Activated CD8-positive, alpha-beta T cell treated with anti-CD3 and anti-CD28 coated beads for 36 hours (primary cell): ENCODE measurements at places on chromosomes 1 and 21.

GRCh38 chr1:39384305-39384704, 107.1 kb upstream of the BMP8A start:
- DNase-seq: no peak

- no peak for DNase-seq
Measured at GRCh38 chr1:11045428-11046269, 1.4 kb downstream of the MASP2 start.

GRCh38 chr1:2466958-2467554, 9.0 kb upstream of the PLCH2 start:
- DNase-seq: peak; percentile 17

DNA sequence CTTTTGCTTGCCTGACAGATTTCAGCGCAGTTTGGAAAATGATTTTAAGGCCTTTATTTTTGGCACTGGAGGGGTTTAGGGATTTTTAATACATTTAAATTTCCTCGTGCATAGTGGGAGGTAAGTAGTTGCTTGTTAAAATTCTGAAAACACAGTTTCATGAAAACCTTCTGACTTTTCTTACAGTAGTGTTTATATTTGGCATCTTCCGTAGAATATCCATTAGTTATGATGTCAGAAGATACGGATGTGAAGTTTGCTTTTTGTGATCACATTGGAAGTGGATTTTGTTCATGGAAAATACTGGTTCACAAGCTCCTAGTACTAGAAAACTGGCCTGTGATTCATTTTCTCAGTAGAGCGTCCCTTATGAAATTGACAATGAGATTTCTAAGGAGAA, 1.3 kb downstream of the RABGAP1L start:
- DNase-seq: no peak

DNA sequence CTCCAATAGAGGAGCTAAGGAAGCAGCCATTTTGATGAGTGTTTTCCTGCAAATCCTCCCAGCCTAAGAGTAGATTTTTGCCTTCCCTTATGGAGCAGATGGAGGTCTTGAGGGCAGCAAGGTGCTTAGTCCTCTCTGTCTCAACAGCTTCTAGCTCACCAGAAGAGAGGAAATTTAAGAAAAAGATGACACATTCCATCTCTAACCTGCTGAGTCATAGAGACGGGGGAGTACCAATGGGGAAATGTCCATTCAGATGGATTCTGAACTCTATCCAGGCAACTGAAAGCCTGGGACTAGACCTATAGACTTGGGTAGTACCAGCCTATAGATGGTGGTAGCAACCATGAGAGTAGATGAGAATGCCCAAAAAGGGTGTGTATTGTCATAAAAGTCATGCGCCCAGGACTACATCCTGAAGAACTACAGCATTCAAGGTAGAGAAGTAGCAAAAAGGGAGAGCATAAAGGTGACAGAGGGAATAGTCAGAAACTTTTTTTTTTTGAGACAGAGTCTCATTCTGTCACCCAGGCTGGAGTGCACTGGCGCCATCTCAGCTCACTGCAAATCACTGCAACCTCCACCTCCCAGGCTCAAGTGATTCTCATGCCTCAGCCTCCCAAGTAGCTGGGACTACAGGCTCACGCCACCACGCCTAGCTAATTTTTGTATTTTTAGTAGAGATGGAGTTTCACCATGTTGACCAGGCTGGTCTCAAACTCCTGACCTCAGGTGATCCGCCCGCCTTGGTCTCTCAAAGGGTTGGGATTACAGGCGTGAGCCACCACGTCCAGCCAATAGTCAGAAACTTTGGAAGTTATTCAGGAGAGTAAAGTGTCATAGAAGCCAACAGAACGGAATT, 10.7 kb upstream of the ELOA start:
- no peak for DNase-seq

DNA sequence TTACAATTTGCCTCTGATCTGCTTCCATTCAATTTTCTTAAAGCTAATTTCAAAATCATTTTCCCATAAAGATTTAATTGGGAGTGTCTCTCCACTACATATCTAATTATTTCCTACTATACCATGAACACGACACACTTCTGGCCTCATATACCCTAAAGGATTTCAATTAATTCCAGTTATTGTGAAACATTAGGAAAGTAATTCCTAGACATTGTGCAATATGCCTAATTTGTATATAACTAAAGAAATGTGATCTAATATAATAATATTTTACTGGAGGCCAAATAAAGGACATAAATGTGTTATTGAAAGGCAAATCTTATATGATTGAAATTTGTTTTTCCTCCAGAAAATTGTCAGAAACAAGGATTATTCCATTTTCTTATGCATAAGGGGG, 727.2 kb upstream of the ADGRL2 start:
- DNase-seq: no peak

- peak; percentile 74 for DNase-seq
Measured at GRCh38 chr1:167533851-167534300, 15.5 kb upstream of the CD247 start.

GRCh38 chr1:171916315-171916771, 75.0 kb downstream of the DNM3 start:
- DNase-seq: no peak

DNA sequence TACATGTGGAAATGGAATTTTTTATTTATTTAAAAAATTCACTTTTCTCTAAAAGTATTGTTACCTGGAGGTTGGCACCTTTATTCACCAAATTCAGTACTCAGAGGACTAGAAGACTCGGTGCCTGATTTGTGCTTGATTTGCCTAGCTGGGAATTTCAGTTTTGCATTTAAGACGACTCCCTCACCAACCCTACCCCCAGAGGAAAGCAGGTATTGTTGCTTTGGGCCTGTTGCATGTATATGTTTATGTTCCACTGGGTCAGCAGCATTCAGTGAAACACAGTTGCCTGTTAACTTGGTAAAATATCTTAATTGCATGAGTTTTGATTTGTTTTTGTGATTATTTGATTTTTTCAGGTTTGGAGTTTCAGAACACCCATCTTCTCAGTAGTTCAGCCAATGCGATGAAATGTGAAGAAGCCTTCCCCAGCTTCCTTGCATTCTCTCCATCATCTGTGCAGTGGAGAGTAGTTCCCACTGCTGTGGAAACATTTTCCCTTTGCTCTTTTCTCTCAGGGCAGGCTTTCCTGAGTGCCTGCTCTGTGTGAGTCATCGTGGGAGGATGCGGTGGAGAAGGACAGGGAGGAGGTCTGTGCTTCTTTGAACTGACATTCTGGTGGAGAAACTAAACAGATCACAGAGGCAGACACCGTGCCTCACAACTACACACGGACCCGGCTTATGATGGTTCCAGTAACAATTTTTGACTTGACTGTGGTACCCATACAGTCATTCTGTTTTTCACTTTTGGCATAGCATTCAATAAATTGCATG, 6.4 kb downstream of the ADARB1 start:
- DNase-seq: peak; percentile 55

GRCh38 chr1:91929250-91929649, 20.0 kb upstream of the BRDT start:
- no peak for DNase-seq

DNA sequence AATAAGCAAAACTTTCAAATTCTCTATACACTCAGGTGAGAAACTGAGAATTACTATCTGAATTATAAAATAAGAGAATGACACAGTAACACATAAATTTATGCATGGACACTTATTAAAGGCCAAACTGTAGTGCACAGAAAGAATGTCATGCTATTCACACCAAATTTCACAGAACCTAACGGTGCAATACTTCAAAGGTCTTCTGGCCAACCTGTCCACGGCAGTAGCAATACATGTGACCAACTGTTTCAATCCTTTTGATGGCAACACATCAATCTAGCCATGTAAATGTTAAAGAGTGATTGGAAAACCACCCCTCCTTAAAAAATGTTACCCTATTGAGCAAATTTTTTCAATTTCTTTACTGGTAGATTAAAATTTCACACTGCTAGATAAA, 10.4 kb downstream of the GATAD2B start:
- no peak for DNase-seq

- no peak for DNase-seq
Measured at GRCh38 chr1:191508239-191508638, 650.0 kb upstream of the RGS18 start.

GRCh38 chr21:37159053-37159776, 86.2 kb downstream of the TTC3 start:
- peak; percentile 78 for DNase-seq

- peak; percentile 51 for DNase-seq
Measured at GRCh38 chr21:42232176-42232825, 13.4 kb downstream of the ABCG1 start.

GRCh38 chr1:42756956-42757891, 9.6 kb downstream of the P3H1 start:
- peak; percentile 21 for DNase-seq

DNA sequence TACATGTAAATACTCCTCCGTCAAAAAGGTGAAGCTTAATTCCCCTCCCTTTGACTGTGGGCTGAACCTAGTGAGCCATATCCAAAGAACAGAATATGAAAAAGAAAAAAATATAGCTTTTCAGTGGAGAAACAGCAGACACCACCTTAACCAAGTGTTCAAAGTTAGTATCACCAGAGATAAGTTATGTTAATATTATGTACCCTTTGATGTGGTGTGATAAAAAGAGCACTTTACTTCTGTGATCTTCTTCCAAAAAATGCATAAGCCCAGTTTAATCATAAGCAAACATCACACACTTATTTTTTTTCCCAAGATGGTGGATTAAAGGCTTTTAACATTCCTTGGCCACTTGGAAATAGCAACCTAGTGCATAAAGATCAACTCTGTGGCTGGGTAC, 79.4 kb downstream of the SEC16B start:
- DNase-seq: no peak

DNA sequence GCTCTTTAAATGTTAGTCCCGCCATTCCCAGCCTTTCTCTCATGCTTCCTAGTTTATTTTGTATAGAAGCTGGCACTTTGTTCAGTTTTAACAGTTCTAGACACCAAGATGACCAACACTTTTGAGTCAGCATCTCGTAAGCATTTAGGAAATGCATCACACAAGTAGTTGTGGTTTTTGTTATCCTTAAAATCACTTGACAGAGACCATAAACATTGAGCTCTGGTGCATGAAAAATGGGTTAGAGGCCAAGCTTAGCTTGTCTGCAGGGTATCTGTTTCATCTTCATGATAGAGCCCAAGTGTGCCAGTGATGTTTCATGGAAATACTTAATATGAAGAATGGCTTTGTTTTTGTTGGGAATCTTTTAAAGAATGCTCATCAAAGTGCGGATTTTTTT, 159.7 kb downstream of the DISP1 start:
- no peak for DNase-seq

DNA sequence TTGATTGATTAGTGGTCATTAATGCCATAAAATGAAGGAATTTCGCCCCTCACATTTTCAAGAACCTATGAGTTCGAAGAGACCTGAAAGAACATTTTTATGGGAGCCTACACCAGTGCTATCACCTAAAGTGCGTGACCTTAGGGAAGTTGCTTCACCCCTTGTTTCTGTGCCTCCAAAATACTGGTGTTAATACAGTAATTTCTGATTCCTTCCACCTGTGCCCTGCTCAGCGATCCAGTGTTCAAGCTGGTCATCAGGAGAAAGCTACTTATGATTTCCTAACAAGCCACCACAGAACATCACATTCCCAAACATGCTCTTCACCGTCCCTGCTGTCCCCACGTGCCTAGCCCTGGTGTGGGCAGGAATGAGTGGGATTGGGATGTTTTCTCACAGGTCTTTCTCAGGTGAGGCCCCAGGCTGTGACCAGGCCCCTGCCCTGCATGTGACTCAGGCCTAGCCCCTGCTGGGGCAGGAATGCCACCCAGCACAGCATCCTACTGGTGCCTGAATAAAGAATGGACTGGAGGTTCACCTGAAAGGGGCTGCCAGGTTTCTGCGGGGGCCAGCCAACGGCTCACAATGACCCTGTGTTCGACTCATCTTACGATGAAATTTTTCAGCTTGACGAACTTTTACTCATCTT, 60.3 kb downstream of the CD247 start:
- no peak for DNase-seq

GRCh38 chr1:2433936-2434655, 21.7 kb upstream of the PEX10 start:
- DNase-seq: no peak

DNA sequence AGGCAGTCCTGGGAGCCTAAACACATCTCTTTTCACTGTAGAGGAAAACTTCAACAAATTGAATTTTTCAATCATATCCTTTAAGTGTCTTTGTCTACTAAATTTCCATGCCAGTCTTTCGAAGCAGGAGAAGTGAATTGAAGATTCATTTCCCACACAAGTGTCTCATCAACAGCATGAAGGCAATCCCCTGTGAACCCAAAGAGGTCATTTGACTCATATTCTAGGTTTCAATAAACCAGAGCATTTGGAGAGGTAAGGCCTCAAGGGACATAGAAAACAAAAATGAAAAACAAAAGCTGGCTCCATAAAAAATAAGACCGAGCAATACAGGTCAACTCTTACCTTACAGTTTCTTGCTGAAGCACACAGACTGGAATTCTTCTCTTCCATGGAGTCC, 94.1 kb upstream of the ATP1B1 start:
- no peak for DNase-seq

DNA sequence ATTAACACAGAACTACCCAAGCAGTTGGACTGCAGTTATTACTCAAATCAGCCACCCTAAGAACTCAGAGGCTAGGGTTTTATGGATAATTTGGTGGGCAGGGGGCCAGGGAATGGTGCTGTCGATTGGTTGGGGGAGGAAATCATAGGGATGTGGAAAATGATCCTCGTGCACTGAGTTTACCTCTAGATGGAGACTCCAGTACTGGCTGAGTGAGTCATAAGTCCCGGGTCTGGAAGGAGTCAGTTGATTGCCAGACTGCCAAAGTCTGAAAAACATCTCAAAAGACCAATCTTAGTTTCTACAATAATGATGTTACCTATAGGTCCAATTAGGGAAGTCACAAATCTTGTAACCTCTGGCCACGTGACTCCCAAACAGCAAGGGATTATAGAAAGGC, 257.5 kb upstream of the PRMT6 start:
- DNase-seq: no peak

GRCh38 chr21:38400195-38400919, 97.9 kb downstream of the ERG start:
- no peak for DNase-seq

- DNase-seq: no peak
Measured at GRCh38 chr1:206992790-206993189, 22.5 kb upstream of the FCAMR start.

GRCh38 chr1:64209221-64209620, 5.8 kb downstream of the UBE2U start:
- DNase-seq: no peak

GRCh38 chr1:155049651-155050559, 1.2 kb upstream of the ADAM15 start:
- no peak for DNase-seq

- DNase-seq: peak; percentile 73
Measured at GRCh38 chr1:20376880-20377494, 86.3 kb downstream of the VWA5B1 start.

- DNase-seq: no peak
Measured at GRCh38 chr21:35147439-35147838, 98.3 kb upstream of the RUNX1 start.

- DNase-seq: no peak
Measured at GRCh38 chr1:87243573-87243972, 85.1 kb upstream of the LMO4 start.

DNA sequence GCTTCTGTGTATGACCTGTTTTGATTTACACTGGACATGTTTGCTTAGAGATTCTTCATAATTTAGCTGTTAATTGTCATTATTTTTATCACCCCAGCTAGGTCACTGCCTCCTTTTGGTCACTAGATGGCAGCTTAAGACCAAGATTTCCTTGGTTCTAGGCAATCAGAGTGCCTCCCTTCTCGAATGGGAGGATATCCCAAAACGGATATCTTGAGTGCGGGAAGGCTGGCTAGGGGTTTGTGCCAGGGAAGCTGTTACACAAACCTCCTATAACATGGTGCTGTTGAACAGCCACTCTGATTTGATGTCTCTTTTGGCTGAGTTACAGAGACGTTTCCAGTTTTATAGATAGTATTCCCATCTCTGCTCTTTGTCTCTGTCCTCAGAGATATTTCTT, 283.5 kb downstream of the S1PR1 start:
- peak; percentile 23 for DNase-seq
